Activated CD4-positive, alpha-beta T cell treated with anti-CD3 and anti-CD28 coated beads, Interleukin-10, Interleukin-2, amounts not matched to agents 100 ng/mL and 50 ng/mL, durations not matched to agents 16 hours and 8 hours (primary cell): ENCODE measurements at places on chromosomes 5 and 9.

DNA sequence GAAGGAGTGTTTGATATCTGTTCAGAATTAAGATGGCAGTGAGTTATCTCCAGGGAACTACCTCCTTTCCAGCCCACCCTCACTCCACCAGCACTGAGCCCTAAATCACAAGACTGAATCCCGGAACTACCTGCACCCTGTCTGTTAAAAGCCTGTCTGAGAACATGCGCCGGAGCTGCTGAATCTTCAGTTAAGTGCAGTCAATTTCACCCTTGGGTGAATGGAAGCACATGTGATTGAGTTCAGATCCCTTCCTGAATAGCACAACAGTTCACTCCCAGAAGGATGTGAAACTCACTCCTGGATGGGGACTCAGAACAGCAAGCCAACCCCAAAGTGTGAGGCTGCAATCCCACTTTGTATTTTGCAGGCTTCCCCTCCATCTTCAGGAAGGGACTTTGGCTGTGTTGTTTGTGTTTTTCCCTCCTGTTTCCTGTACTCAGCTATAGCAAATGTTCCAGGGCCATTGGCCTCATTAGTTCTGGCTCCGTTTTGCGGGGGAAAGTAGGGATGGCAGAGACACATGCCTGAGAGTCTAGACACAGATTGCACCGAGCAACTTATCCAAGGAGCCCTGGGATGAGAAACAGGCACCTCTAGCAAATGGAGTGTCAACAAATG, 43.4 kb downstream of the DPYSL3 start:
- no peak for DNase-seq

- no peak for DNase-seq
Measured at GRCh38 chr5:65846101-65846500, 80.3 kb upstream of the ERBIN start.

DNA sequence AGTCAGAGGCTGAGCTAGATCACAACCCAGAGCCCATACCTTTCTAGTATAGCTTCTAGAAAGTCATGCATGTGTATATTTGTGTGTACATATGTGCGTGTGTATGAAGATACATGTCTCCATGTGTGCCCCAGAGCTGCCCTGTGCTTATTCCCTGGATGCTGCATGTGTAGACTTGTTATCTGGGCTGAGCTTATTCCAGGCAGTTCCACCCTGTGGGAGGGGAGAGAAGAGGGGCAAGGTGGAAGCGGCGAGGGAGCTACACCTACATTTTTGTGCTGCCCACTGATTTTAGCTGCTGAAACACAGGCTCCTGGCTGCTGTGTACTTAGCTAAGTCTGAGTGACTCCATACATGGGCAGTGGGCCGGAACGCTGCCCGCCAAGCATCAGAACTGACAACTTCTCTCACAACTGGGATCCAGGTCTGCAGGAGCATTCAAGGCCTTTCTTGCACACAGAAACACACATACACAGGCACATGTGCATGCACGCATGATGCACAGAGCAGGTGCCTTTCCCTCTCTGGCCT, 38.0 kb upstream of the XPA start:
- no peak for DNase-seq

GRCh38 chr9:114899995-114900394, 30.4 kb downstream of the TNFSF8 start:
- DNase-seq: no peak
